Stimulated activated CD4-positive, alpha-beta T cell treated with anti-CD3 and anti-CD28 coated beads, Interleukin-1b, Interleukin-23, amount 100 ng/mL, for 1 hour (primary cell): ENCODE measurements at places on chromosomes 4 and X.
A peak's percentile ranks its signal among the peaks of the same experiment; 100 is the strongest.

GRCh38 chr4:47390428-47391125 is 72.9 kb downstream of the COMMD8 start:
- DNase-seq, result no peak

- no peak for DNase-seq
These were observed 1.5 kb downstream of the KLHL2 start for GRCh38 chr4:165208741-165209388.

DNA sequence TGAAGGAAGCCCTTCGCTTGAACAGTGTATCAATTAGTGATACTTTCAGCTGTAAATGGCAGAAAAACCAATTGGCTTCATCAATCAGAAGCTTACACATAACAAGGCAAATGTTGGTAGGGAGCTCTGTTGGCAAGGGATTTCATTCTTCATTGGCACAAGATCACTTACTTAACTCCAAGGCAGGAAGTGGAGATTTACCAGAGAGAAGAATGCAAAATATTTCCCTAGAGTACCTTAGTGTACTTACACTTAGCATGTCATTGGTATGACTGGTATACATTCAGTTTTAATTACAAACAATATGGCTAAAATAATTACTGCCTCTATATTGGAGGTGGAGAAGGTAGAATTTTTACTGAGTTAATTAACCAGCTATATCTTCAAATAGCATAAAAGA is 545.0 kb downstream of the GABRG1 start:
- DNase-seq, result no peak

DNA sequence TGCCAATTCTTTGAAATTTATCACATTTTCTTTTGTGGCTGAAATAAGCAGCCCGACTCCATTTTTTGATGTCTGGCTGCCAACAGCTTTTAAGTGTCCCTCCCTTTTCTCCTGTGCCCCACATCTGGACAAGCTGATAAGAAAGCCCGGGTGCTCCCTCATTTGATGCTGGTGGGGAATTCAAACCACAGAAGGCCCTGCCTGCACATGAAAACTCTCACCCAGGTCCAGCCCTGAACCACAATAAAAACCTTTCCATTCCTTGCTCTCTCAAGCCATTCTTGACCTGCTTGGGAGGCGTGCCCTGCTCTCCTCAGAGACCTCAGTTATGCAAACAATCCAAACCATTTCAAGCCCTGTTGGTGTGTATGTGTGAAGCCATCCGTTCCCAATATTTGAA is 93.9 kb downstream of the FAM53A start:
- DNase-seq, result no peak

- no peak for DNase-seq
These were observed 82.1 kb downstream of the TASL start for GRCh38 chrX:30495468-30495867.

- DNase-seq, result no peak
These were observed 427.9 kb upstream of the SPANXN1 start for GRCh38 chrX:144819406-144819805.

GRCh38 chr4:41369680-41370079 is 113.0 kb downstream of the UCHL1 start:
- no peak for DNase-seq

- DNase-seq, result no peak
These were observed 162.1 kb downstream of the CORIN start for GRCh38 chr4:47675806-47676205.

DNA sequence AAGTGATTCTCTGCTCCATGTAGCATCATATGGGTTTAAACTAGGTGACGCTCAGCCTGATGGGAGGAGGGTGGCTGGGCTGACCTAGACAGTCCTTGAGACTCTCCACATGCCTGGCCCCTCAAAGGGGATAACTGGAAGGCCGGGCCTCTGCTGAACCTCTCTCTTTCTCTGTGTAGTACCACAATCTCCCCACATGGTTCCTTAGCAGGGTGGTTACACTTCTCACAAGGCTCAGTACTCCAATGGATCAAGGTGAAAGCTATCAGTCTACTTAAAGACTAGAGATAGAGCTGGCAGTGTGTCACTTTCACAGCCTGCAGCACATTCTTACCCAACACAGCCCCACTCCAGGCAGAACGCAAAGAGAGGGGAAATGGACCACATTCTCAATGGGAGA is 80.4 kb downstream of the LDB2 start:
- DNase-seq, result no peak

DNA sequence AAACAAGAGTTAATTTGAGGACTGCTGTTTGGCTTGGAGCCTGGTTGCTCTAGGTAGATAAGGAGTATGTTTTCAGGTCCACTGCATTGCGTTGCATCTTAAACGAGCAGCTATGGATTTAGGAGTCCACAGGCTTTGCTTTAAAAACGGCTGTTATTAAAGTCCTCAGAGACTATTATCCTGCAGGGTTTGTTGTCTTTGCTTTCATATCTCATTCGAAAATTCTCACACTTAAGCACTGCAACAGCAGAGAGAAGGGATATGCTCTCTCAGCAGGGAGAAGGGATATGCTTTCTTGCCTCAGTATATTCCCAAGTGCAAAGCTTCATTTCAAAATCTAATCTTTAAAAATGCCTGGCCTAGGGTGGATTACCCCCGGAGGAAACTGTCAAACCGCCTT is 444.7 kb upstream of the FTHL17 start:
- no peak for DNase-seq

GRCh38 chr4:140557831-140558435 is 10.8 kb downstream of the UCP1 start:
- DNase-seq, result no peak

DNA sequence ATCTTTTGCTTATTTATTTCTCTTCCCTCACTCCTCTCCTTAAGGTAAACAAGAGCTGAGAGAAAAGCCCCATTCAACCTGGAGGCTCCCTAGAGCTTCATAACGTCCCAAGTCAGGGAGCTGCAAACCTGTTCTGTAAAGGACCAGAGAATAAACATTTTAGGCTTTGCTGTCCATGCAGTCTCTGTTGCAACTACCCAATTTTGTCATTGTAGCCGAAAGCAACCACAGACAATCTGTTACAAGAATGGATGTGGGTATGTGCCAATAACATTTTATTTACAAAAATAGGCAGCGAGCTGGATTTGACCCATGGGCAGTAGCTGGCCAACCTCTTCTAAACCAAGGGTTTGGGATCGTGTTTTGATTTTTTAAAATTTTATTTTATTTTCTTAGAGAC is 71.3 kb upstream of the TBL1X start:
- no peak for DNase-seq

DNA sequence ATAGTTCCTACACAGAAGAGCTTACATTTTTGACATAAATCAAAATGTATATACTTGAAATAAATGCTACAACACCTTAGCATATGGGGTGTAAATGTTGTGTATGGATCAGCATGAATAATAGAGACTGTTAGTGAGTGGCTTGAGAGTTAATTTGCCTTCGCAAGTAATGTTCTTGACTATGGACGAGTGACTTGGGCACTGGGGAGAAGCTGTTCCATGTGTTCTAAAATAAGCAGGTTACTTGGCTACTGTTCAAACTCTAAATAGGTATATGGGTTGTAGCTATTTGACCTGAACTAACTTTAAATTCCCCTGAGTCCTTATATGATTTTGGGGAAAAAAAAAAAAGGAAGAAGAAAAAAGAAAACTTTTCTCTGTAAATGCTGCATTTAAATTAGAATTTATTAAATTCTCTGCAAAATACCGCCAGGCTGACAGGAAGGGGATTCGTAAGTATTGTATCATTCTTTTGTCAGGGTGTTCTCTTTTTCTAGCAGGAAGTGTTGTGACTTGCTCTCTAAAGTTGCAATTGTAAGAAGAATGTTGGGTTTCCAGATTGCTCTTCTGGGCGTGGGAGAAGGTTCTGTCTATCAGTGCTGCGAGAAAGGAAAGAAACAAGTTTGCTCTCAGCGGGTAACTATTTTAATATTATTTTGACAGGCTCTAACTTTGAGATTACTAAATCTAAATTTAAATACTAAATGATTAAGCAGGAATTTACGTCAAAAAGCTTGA is 32.2 kb downstream of the PLS3 start:
- no peak for DNase-seq

DNA sequence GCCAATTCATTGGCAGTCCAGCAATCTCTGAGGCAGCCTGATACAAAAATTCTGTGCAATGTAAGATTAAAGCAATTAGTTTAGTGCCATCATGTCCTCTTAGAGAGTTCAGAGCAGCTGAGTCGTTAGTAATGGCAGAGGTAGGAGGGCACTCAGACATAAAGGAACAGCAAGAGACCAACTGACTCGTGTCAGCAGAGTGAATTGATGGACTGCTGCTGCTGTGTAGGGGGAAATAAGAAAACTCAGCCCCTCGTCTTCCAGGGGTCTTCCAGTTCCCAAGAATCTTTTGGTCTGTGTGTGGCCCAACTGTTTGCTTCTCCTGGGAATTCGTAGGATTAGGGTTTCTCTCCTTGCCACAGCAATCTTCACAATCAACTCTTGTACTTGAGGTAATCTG is 100.9 kb downstream of the TTC29 start:
- no peak for DNase-seq

GRCh38 chrX:136030303-136031191 is 45.3 kb downstream of the SLC9A6 start:
- DNase-seq, result no peak

GRCh38 chr4:56821381-56822243 is at the start of gene SPINK2:
Gene SPINK2, minus strand, starts transcription at chr4:56821701. Its CDS starts 39 bp downstream, at chr4:56821662.
- DNase-seq, result peak; percentile 52

- DNase-seq, result no peak
These were observed 5.0 kb upstream of the UVSSA start for GRCh38 chr4:1342003-1342402.

- no peak for DNase-seq
These were observed 102.0 kb upstream of the ZNF827 start for GRCh38 chr4:146040623-146041022.

DNA sequence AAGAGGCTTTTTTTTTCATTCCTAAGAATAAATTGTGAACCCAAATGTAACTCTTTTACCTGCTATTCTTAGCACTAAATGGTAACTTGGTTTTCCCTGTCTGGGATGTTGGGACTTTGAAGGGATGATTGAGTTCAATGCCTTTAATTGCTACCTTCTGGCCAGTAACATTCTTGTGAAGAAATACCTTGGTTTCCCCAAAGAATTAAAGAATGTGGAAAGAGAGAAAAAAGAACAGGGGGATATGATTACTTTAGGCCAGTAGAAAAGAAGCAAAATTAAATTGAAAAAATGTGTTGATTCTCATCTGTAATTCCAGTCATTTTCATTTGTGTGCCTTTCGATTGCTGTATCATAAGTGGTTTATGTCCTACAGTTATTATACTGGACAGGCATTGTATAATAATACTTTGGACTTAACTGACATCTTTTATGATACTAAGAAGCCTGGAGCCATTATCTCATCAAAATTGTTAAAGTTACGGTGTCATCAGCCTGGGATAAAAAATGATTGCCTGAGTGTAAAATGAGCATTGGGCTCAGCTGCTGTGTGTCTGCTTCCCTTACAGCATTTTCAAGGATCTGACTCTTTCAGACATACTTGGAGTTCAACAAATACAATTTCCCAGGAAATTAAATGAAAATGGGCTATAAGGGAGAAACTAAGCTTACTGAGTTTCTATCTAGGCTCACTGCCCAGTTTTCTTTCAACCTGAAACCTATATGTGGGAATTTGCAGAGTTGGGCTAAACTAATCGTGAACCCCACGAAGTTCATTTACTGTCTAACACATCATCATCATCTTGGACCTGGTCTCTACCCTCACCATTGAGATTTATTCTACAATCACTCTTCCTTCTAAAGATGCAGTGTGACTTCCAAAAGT is 146.3 kb downstream of the SHROOM3 start:
- no peak for DNase-seq

- no peak for DNase-seq
These were observed at the start of gene EVC2 for GRCh38 chr4:5708449-5709206. Gene EVC2, minus strand, starts transcription at chr4:5708559. Its CDS starts 46 bp downstream, at chr4:5708513.

DNA sequence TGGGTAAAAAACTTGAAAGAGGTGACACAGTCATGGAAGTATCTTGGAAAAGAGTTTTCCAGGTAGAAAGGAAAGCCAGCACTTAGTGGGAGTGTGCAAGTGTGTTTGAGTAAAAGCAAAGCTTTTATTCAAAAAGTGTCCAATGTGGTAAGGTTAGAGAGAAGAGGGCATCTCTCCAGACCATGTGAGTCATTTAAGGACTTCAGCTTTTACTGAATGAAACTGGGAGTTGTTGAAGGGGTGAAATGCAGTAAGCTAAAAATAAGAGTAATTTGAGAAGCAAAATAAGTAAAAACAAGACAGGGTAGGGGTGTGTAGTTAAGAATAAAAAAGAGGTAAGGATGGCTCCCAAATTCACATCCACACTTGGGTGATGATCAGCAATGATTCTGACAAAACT is 238.9 kb downstream of the SLC7A11 start:
- no peak for DNase-seq

- no peak for DNase-seq
These were observed 553.7 kb downstream of the FGF13 start for GRCh38 chrX:138157850-138158249.

GRCh38 chr4:169383724-169384123 is 113.0 kb upstream of the SH3RF1 start:
- DNase-seq, result no peak

- no peak for DNase-seq
These were observed 16.7 kb downstream of the HADH start for GRCh38 chr4:108006361-108006760.

DNA sequence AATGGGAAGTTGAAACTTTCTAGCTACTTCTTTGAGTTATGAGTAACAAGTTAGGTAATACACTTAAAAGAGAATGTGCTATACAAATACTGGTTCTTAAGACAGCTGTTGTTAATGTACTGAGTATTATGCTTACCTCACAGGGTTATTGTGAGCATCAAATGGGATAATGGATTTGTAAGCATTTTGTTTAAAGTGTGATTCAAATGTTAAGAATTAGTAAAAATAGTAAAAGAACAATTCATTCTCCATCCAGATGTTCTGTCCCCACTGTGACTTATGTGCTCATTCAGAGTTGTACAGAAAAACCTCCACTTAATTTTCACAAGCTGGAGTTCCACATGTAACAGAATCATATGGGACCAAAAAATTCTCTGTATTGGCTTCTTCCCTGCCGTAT is 63.6 kb downstream of the AR start:
- DNase-seq, result no peak

DNA sequence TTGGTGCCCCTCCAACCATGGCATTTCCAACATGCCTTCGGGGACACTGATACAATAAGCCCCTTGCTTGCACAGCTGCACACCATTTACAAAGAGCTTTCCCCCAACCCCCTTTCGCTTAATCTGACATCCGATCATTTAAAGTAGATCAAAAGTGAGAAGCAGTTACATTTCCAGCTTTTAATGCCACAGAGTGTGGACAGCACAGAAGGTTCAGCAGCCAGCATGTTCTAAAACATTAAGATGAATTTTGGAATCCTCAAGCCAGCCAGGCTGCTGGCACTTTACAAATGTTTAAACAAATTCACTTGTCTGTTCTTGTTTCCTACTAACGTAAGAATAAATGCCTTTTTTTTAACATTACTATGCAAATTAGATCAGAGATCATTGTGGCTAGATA is 284.4 kb upstream of the LDB2 start:
- DNase-seq, result no peak

- peak; percentile 22 for DNase-seq
These were observed 201.8 kb upstream of the LEF1 start for GRCh38 chr4:108370291-108371141.

- DNase-seq, result no peak
These were observed 89.1 kb downstream of the RELL1 start for GRCh38 chr4:37597034-37597433.

- DNase-seq, result no peak
These were observed 5.9 kb downstream of the PDLIM3 start for GRCh38 chr4:185529413-185529812.

GRCh38 chr4:6527259-6527658 is 47.7 kb upstream of the MAN2B2 start:
- no peak for DNase-seq
